ENCODE measurements at places on chromosomes 1 and 21.

DNA sequence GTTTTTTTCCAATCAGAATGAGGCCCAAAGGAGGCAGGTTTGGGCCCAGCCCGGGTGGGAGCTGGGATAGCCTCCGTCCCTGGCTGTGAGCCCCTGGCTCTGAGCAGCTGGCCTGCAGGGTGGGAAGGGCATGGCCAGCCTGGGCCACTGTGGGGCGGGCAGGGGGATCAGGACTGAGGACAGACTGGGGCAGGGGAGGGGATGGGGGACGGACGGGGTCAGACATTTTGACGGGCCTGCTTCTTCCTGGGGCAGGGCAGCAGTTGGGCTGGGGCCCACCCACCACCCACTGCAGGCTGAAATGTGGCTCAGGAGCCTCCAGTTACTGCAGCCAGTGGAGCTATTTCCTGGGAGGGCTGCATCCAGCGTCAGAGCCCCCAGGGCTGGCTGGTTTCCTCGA lies 2.5 kb upstream of the SLC6A9 start:
- H3K27ac ChIP-seq, result no peak overlapping the region
- H3K4me3 ChIP-seq, result no peak overlapping the region
- peaks cover 13% of the 10 kb centered on the region for H3K4me1 ChIP-seq
- H3K27me3 ChIP-seq, result no peaks in the 10 kb centered on the region
- no peaks in the 10 kb centered on the region for H3K36me3 ChIP-seq
- no peak for DNase-seq

DNA sequence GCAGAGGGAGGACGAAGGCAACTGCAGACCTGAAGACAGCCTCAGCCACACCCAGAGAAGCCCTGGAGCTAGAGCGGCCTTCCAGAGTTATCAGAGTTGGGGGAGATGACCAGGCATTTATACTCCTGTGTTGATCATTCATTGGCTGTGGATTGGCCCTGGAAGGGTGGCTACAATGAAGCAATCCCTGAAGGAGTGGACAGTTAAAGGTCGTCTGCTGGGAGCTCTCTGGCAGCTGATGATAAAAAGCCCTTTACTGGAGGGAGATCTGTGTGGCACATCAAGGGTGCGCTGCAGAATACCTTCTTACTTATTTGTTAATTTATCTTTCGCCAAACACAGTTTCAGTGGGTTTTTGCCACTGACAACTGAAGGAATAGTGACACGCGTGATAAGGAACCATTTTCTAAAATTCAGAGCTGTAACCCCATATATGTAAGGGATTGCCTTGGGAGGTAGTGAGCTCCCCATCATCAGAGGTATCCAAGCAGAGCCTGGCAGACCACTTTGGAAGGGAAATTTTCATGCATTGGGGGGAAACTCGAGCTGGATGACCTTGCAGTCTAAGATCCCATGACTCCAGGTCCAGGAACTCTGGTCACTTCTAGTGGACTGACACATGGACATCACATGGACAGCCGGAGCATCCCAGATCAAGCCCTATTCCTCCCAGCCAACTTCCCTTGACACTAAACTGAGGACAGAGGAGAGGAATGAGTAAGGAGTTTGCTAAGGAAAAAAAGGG lies 126.4 kb upstream of the GADD45A start:
- H3K27me3 ChIP-seq, result peaks cover 12% of the 10 kb centered on the region
- no peak overlapping the region for H3K27ac ChIP-seq
- no peaks in the 10 kb centered on the region for H3K36me3 ChIP-seq
- DNase-seq, result no peak

DNA sequence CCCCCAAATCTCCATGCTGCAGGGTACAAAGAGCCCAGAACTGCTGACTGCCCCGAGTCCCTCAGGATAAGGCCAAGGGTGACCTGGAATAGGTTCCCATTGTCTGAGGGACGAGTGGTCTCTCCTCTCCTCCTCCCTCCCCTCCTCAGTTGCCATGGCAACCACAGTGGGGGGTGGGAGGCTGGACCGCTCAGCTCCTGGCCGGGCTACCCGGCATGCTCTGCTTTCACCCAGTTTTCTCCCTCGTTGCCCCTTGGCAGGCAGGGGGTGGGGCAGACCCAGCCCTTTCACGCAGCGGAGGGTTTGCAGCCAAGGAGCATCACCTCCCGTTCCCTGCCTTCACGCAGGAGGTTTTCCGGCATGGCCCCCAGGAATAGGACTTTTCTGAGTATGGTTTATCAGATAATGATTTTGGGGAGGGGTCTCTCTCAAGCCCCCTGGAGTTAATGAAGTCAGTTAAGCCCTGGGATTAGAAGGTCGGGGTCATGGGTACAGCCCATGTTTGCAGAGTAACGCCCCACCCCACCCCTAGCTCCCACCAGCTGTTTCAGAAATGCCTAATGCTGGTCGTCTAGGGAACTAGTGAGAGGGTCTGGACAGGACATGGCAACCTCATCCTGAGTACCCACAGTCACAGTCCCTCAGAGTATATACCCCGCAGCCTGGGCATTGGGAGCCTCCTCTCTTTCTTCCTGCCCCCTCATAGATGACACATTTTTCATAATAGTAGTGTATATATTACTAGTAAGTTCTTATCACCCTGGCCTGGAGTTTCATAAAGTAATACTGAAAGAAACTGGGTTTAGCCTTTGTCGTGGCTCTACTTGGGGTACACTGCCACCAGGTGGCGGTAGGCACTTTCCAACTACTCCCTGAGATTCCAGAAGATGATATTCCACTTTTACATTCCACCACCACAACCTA lies 20.7 kb downstream of the C1QB start:
- no peak overlapping the region for H3K4me3 ChIP-seq
- H3K27me3 ChIP-seq, result peaks cover 49% of the 10 kb centered on the region
- no peak overlapping the region for H3K27ac ChIP-seq
- peak; percentile 28 for DNase-seq

- H3K4me3 ChIP-seq, result no peak overlapping the region
- H3K4me1 ChIP-seq, result no peaks in the 10 kb centered on the region
- no peaks in the 10 kb centered on the region for H3K27me3 ChIP-seq
Measured at GRCh38 chr1:150955280-150955679, 19.4 kb downstream of the CERS2 start.

GRCh38 chr1:61101536-61101935 lies 19.2 kb downstream of the NFIA start:
- DNase-seq, result no peak
- peaks cover 8% of the 10 kb centered on the region for H3K4me1 ChIP-seq
- H3K27ac ChIP-seq, result no peak overlapping the region
- no peaks in the 10 kb centered on the region for H3K36me3 ChIP-seq

- peaks cover 45% of the 10 kb centered on the region for H3K4me1 ChIP-seq
- H3K36me3 ChIP-seq, result peaks cover 1% of the 10 kb centered on the region
- no peak overlapping the region for H3K27ac ChIP-seq
- no peaks in the 10 kb centered on the region for H3K27me3 ChIP-seq
Measured at GRCh38 chr1:28086651-28087050, 1.8 kb downstream of the EYA3 start.

- no peak overlapping the region for H3K4me3 ChIP-seq
- DNase-seq, result no peak
- H3K4me1 ChIP-seq, result no peaks in the 10 kb centered on the region
- peaks cover 5% of the 10 kb centered on the region for H3K36me3 ChIP-seq
- H3K27me3 ChIP-seq, result no peaks in the 10 kb centered on the region
Measured at GRCh38 chr1:228343191-228343661, 63.4 kb downstream of the TRIM11 start.

- H3K4me1 ChIP-seq, result peaks cover 10% of the 10 kb centered on the region
- H3K27me3 ChIP-seq, result peaks cover 8% of the 10 kb centered on the region
- DNase-seq, result no peak
- no peaks in the 10 kb centered on the region for H3K36me3 ChIP-seq
- no peak overlapping the region for H3K4me3 ChIP-seq
Measured at GRCh38 chr1:44507490-44508396, 102.7 kb downstream of the RNF220 start.

- DNase-seq, result no peak
- no peaks in the 10 kb centered on the region for H3K36me3 ChIP-seq
- H3K4me3 ChIP-seq, result no peak overlapping the region
- H3K27me3 ChIP-seq, result peaks cover 21% of the 10 kb centered on the region
- no peaks in the 10 kb centered on the region for H3K4me1 ChIP-seq
- H3K27ac ChIP-seq, result no peak overlapping the region
Measured at GRCh38 chr1:65896721-65897120, 104.0 kb downstream of the PDE4B start.

DNA sequence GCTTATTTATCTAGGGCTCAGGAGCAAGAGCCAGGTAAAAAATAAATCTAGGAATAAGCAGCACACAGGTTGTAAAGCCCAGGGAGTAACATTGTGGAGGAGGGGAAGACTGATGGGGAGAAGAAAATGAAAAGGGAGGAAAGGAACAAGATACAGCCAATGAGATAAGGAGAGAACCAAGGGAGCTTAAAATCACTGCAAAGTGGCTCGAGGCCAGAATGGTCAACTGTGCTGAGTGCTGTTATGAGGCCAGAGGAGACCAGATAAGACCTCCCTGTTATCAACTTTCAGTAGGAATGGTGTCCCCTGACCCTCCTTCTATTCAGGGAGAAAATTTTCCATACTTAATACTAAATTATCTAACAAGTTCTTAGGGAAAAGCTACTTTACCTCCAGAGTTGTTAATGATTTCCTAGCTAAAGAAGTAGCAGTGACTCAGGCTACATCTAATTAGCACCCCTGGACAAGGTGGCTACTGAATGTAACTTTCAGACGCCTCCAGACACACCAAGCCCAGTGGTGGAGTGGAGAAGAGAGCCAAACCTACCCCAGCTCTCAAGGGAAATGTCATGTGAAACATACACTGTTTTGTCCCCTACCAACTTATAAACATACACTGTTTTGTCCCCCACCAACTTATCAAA lies 25.5 kb downstream of the ENAH start:
- no peak overlapping the region for H3K27ac ChIP-seq
- no peak for DNase-seq
- no peaks in the 10 kb centered on the region for H3K36me3 ChIP-seq
- no peaks in the 10 kb centered on the region for H3K4me1 ChIP-seq
- H3K27me3 ChIP-seq, result peaks cover 7% of the 10 kb centered on the region
- H3K4me3 ChIP-seq, result no peak overlapping the region

- no peaks in the 10 kb centered on the region for H3K36me3 ChIP-seq
- H3K4me1 ChIP-seq, result no peaks in the 10 kb centered on the region
- H3K4me3 ChIP-seq, result no peak overlapping the region
Measured at GRCh38 chr1:34900775-34901502, 28.5 kb downstream of the DLGAP3 start.

- H3K4me1 ChIP-seq, result peaks cover 20% of the 10 kb centered on the region
- no peak overlapping the region for H3K27ac ChIP-seq
- no peak for DNase-seq
- H3K4me3 ChIP-seq, result no peak overlapping the region
- H3K27me3 ChIP-seq, result peaks cover 12% of the 10 kb centered on the region
- no peaks in the 10 kb centered on the region for H3K36me3 ChIP-seq
Measured at GRCh38 chr1:151542710-151543129, 2.6 kb downstream of the TUFT1 start.

DNA sequence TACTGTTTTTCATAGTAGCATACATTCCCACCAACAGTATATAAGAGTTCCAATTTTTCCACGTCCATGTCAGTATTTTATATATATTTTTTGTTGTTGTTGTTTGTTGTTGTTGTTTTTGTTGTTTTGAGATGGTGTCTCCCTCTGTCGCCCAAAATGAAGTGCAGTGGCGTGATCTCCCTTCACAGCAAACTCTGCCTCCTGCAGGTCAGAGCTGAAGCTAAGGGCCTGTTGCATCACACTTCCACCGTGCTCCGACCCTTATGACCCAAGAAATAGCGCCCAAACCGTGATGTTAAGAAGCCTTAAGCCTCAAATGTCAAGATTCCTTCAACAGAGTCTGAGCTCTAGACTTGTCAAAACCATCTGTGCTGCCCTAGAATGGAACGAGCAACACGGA lies 2032.3 kb downstream of the MRPL39 start:
- no peak for DNase-seq
- no peak overlapping the region for H3K4me3 ChIP-seq
- no peaks in the 10 kb centered on the region for H3K4me1 ChIP-seq

DNA sequence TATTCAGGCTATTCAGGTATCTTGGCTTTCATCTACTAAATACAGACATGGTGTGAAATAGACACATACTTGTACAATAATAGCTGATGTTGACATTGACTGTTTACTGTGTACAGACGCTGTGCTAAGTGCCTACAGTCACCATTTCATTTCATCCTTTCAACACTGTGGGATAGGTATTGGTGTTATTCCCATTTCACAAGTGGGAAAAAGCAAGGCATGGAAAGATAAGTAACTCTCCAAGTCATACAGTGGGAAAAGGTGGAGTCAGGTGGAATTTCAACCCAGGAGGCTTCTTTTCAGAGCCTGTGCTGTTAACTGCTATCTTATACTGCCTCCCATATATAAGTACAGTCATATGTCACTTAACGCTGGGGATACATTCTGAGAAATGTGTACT lies 49.6 kb upstream of the ATP1A1 start:
- no peak overlapping the region for H3K27ac ChIP-seq
- no peak overlapping the region for H3K4me3 ChIP-seq
- no peaks in the 10 kb centered on the region for H3K36me3 ChIP-seq

DNA sequence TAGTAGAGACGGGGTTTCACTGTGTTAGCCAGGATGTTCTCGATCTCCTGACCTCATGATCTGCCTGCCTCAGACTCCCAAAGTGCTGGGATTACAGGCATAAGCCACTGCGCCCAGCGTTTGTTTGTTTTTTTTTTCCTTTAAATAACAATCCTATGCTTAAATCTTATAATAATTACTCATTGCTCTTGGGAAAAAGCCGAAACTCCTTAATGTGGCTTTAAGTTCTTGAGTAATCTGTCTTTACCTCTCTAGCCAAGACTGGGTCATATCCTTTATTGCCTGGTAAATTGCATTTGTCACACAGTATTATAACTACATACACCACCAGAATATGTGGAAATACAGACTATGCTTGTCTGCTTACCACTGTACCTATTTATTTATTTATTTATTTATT lies 97.1 kb downstream of the MACF1 start:
- H3K27me3 ChIP-seq, result no peaks in the 10 kb centered on the region
- H3K4me3 ChIP-seq, result no peak overlapping the region
- H3K4me1 ChIP-seq, result no peaks in the 10 kb centered on the region
- H3K27ac ChIP-seq, result no peak overlapping the region
- peaks cover 57% of the 10 kb centered on the region for H3K36me3 ChIP-seq
- DNase-seq, result no peak

- no peak for DNase-seq
- no peak overlapping the region for H3K27ac ChIP-seq
- no peak overlapping the region for H3K4me3 ChIP-seq
- H3K27me3 ChIP-seq, result no peaks in the 10 kb centered on the region
- peaks cover 11% of the 10 kb centered on the region for H3K4me1 ChIP-seq
- H3K36me3 ChIP-seq, result peaks cover 2% of the 10 kb centered on the region
Measured at GRCh38 chr1:27551170-27551952, 52.6 kb downstream of the AHDC1 start.

- H3K36me3 ChIP-seq, result peaks cover 7% of the 10 kb centered on the region
- H3K27me3 ChIP-seq, result no peaks in the 10 kb centered on the region
- peak overlapping the region; percentile 62 for H3K27ac ChIP-seq
- peaks cover 89% of the 10 kb centered on the region for H3K4me1 ChIP-seq
- DNase-seq, result peak; percentile 37
Measured at GRCh38 chr1:54376430-54377039, 29.7 kb downstream of the SSBP3 start.

GRCh38 chr1:38558500-38559445 lies 300.8 kb downstream of the RRAGC start:
- H3K36me3 ChIP-seq, result no peaks in the 10 kb centered on the region
- peaks cover 20% of the 10 kb centered on the region for H3K27me3 ChIP-seq
- peaks cover 68% of the 10 kb centered on the region for H3K4me1 ChIP-seq
- H3K4me3 ChIP-seq, result peak overlapping the region; percentile 70
- H3K27ac ChIP-seq, result peak overlapping the region; percentile 92
- DNase-seq, result peak; percentile 34

- H3K4me3 ChIP-seq, result no peak overlapping the region
- H3K27me3 ChIP-seq, result peaks cover 2% of the 10 kb centered on the region
Measured at GRCh38 chr1:183604815-183605214, 14.6 kb upstream of the NCF2 start.
